ENCODE measurements at places on chromosomes 12 and 14. TPM values are rescaled to one million over a fixed set of nuclear protein-coding genes. Genes with fewer than 3 reads are reported as not detected.

BEGAIN gene
- total RNA-seq = 1.4 TPM

KRT2 gene
- not detected for total RNA-seq

GRCh38 chr14:105390849-105391500 is 7.4 kb upstream of the TEX22 start:
- no peak overlapping the region for H3K4me3 ChIP-seq
- DNase-seq = no peak
- H3K36me3 ChIP-seq = no peaks in the 10 kb centered on the region
- H3K27ac ChIP-seq = no peak overlapping the region

GRCh38 chr14:43116341-43116740 is 1390.7 kb downstream of the FSCB start:
- no peak for DNase-seq
- H3K4me1 ChIP-seq = no peaks in the 10 kb centered on the region
- no peak overlapping the region for H3K27ac ChIP-seq

- DNase-seq = no peak
- H3K27me3 ChIP-seq = no peaks in the 10 kb centered on the region
- H3K4me3 ChIP-seq = no peak overlapping the region
- H3K36me3 ChIP-seq = no peaks in the 10 kb centered on the region
- peaks cover 12% of the 10 kb centered on the region for H3K4me1 ChIP-seq
Measured at GRCh38 chr12:127127897-127128296, 1139.1 kb upstream of the TMEM132C start.

CAPS2 gene
- 4.4 TPM for total RNA-seq

DNA sequence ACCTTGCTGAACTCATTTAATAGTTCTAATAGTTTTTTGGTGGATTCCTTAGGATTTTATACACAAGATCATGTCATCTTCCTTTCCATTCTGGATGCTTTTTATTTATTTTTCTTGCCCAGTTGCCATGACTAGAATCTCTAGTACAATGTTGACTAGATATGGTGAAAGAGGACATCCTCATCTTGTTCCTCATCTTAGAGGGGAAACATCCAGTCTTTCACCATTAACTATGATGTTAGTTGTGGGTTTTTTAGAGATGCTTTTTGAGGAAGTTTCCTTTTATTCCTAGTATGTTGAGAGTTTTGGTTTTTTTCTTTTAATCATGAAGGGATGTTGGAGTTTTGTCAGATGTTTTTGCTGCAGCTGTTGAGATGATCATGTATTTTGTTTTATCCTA is 8.7 kb downstream of the ANKRD13A start:
- no peak for DNase-seq
- H3K4me3 ChIP-seq = no peak overlapping the region
- peaks cover 29% of the 10 kb centered on the region for H3K36me3 ChIP-seq
- H3K4me1 ChIP-seq = peaks cover 19% of the 10 kb centered on the region
- no peaks in the 10 kb centered on the region for H3K27me3 ChIP-seq
- no peak overlapping the region for H3K27ac ChIP-seq

- H3K27me3 ChIP-seq = no peaks in the 10 kb centered on the region
- DNase-seq = peak; percentile 36
- H3K27ac ChIP-seq = peak overlapping the region; percentile 100
- H3K4me1 ChIP-seq = peaks cover 42% of the 10 kb centered on the region
- 0 out of 2 replicates have a peak, but pooled peaks cover 3% of the 10 kb centered on the region for H3K36me3 ChIP-seq
Measured at GRCh38 chr14:22588526-22589095, 413 bp downstream of the DAD1 start.

- H3K27me3 ChIP-seq = no peaks in the 10 kb centered on the region
- no peak overlapping the region for H3K4me3 ChIP-seq
- H3K4me1 ChIP-seq = no peaks in the 10 kb centered on the region
- peaks cover 25% of the 10 kb centered on the region for H3K36me3 ChIP-seq
- H3K27ac ChIP-seq = no peak overlapping the region
Measured at GRCh38 chr14:88488897-88489296, 65.9 kb downstream of the PTPN21 start.

DNA sequence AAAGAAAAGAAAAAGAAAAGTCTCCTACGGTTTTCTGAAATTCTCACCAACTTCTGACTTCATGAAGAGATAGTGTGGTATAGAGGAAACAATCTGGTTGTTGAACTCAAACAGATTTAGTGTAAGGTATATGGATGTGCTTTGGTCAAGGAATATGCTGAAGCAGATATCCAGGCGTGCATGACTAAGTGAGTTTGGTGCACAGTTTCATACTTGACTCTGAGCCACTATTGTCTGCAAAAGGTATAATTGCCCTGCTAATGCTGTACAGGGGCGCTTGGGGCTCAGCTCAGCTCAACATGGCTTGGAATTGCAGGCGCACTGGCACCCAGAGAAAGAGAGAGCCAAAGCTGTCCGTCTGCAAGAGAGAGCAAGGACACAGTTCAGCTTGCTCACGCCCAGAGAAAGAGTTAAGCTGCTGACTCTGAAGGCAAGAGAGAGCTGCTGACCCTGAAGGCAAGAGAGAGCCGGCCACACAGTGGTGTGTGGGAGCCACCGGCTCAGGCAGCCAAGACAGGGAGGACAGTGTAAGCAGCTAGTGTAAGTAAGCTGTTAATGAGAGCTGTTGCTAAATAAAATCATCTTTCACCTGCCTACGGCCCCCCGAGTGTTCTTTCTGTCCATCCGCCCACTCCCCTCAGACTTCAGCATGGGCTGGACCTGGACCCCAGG is 66.4 kb upstream of the SLC38A4 start:
- no peak overlapping the region for H3K27ac ChIP-seq
- H3K4me1 ChIP-seq = peaks cover 16% of the 10 kb centered on the region
- H3K4me3 ChIP-seq = no peak overlapping the region
- H3K36me3 ChIP-seq = no peaks in the 10 kb centered on the region
- no peaks in the 10 kb centered on the region for H3K27me3 ChIP-seq

DNA sequence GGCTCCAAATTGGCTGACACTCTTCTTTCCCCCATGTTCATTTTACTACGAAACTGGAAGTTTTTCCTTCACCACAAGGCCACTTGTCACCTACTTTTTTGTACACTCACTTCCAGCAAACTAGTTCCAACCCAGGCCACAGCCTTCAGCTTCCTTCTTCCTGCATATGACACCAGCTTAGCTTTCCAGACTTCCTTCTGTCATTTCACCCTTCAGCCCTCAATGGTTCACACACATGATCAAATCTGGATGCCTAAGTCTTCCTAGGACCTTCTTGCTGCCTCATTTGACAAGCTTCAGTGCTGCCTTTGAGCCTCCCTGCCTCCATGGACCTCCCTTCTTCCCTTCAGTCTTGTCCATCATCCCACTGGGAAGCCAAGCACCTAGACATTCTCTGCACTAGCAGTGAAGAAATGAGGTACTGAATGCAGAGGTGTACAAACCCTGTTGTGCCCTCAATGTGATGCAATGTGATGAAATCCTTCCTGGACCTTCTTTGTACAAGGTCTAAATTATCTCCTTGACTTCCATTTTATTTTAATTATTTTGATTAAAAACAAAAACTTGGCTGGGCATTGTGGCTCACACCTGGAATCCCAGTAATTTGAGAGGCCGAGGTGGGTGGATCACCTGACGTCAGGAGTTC is 4.3 kb upstream of the REC8 start:
- peaks cover under 1% of the 10 kb centered on the region for H3K4me1 ChIP-seq
- H3K27ac ChIP-seq = no peak overlapping the region
- no peak overlapping the region for H3K4me3 ChIP-seq
- H3K27me3 ChIP-seq = no peaks in the 10 kb centered on the region
- peaks cover 38% of the 10 kb centered on the region for H3K36me3 ChIP-seq

GRCh38 chr14:54749727-54750126 is 152.9 kb downstream of the GCH1 start:
- H3K4me3 ChIP-seq = no peak overlapping the region
- peaks cover 16% of the 10 kb centered on the region for H3K36me3 ChIP-seq
- H3K4me1 ChIP-seq = no peaks in the 10 kb centered on the region
- DNase-seq = no peak

TAMALIN gene
- total RNA-seq = 5.9 TPM

SMOC1 gene
- total RNA-seq = 4.6 TPM

DNA sequence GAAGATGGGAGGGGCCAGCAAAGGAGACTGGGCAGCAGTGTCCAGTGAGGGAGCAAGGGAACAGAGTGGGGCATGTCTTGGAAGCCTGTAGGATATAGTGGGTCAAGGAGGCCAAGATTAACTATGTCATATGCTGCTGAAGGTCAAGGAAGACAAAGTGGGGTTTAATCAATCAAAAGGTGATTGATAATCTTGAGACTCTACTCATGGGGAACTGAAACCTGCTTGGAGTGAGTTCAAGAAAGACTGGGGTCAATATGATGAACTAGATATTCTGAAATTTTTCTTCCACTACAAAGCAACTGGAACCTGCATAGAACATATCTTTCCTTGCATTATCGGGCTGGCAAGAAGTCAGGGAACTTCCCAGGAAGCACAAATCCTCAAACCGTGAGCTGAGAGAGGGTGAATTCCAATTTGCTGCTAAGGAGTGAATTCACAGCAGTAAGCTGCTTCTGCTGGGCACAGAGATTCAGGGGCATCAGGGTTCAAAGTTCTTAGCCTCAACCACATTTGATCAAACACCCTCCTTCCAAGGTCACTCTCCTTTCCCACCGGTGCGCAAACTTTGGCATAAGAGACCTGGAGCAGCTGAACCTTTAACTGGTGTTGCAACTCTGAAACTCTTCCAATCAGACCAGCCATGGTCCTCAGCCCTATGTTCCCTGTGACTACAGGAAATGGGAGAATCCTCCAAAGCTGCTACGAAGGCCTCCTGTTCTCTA is 40.3 kb upstream of the DCD start:
- H3K4me3 ChIP-seq = no peak overlapping the region
- no peaks in the 10 kb centered on the region for H3K36me3 ChIP-seq
- no peaks in the 10 kb centered on the region for H3K27me3 ChIP-seq
- no peak for DNase-seq

GRCh38 chr14:77752799-77753516 is 8.0 kb downstream of the SNW1 start:
- no peak overlapping the region for H3K27ac ChIP-seq
- DNase-seq = no peak
- H3K4me3 ChIP-seq = no peak overlapping the region

- H3K27me3 ChIP-seq = peaks cover 93% of the 10 kb centered on the region
- no peak overlapping the region for H3K4me3 ChIP-seq
- DNase-seq = peak; percentile 56
Measured at GRCh38 chr12:53990311-53991076, 5.5 kb downstream of the HOXC10 start.

C3AR1 gene
- total RNA-seq = not detected

GRCh38 chr14:92037989-92038388 is 1.9 kb downstream of the TRIP11 start:
- H3K4me1 ChIP-seq = peaks cover 29% of the 10 kb centered on the region
- peak; percentile 25 for DNase-seq
- no peaks in the 10 kb centered on the region for H3K27me3 ChIP-seq
- no peak overlapping the region for H3K27ac ChIP-seq

GRCh38 chr14:54669721-54670561 is 103.0 kb downstream of the SAMD4A start:
- H3K4me1 ChIP-seq = peaks cover 22% of the 10 kb centered on the region
- no peak overlapping the region for H3K4me3 ChIP-seq
- peak; percentile 88 for DNase-seq

Measured in GM23248 (cell line).